ENCODE measurements at places on chromosomes 1 and 21.

DNA sequence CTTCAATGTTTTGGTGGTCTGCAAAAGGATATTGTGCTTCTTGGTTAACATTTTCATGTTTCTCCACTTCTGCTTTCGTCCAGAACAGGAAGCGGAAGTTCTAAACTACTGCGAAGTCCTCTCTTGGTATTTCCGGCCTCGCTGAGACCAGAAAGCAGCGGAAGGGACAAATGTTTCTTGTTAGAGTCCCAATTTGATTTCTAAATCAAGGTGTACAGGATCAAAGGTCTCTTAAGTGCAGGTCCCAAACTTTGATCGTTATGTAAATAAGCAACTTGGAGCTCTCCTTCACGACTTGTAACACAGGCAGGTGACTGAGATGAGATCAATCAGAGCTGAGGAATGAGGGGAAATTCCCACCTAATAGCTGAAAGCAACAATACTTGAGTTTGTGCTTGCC is 40.1 kb upstream of the HMCN1 start:
- DNase-seq: peak; percentile 24

DNA sequence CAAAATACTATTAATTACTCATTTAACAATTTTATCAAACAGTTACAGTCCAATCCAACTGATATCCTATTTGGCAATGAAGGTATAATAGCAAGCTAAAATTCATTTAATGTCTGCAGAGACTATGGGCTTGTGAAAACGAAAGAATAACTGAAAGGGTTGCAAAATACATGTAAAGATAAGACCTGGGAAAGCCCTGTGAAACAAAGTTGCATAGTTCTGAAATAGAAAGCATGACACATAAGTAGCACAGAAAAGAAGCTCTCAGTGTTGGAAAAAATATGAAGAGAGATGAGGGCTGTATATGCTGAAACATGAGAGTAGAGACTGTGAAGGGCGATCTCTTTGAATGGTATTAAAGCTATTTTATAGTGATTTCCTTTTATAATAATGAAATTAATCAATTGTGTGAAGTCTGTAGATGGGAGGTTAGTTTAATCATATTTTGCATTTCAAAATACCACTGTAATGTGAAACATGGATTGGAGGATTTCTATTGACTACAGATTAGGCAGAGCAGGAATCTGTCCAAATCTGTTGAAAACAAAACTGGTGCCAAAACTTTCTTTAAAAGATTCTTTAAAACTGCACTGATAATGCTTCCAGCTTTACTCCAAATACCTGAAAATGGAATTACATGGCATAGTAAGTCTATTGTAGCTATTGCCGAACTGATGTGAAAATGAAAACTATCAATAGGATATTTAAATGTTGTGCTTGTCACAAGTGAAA is 1518.9 kb upstream of the B3GALT2 start:
- DNase-seq: no peak

GRCh38 chr1:7341145-7341905 is 429.8 kb upstream of the VAMP3 start:
- DNase-seq: no peak

DNA sequence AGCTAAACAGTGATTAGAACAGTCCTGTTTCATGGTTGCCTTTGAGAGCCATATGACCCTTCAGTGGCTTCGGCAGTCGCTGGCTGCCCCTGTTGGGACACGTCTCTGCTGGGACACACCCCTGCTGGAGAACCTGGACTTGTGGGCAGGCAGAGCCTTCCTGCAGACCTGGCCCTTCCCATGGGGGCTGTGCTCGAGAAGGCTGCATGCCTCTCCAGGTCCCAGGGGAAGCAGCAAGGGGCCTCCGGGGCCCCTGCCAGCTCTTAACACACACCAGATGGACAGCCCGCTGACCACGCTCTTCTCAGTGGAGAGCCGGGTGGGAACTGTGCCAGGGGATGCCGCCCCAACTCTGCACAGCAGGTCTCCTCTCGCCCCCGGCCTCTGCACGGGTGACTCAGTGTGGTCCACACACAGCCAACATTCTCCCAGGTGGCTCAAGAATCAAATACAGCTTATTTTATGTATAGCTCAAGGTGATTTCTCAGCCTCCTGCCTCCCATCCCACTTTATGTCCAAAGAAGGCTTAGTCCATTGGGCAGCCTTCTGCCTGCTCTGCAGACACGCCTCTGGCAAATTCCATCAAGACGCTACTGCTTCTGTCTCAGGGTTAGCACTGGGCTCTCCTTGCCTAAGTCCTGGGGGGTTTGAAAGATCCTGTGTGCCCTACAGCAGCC is 450.8 kb downstream of the KIF26B start:
- DNase-seq: no peak

- DNase-seq: no peak
Measured at GRCh38 chr1:14310476-14310875, 288.0 kb upstream of the KAZN start.

GRCh38 chr1:58921751-58922150 is 137.9 kb upstream of the JUN start:
- no peak for DNase-seq

DNA sequence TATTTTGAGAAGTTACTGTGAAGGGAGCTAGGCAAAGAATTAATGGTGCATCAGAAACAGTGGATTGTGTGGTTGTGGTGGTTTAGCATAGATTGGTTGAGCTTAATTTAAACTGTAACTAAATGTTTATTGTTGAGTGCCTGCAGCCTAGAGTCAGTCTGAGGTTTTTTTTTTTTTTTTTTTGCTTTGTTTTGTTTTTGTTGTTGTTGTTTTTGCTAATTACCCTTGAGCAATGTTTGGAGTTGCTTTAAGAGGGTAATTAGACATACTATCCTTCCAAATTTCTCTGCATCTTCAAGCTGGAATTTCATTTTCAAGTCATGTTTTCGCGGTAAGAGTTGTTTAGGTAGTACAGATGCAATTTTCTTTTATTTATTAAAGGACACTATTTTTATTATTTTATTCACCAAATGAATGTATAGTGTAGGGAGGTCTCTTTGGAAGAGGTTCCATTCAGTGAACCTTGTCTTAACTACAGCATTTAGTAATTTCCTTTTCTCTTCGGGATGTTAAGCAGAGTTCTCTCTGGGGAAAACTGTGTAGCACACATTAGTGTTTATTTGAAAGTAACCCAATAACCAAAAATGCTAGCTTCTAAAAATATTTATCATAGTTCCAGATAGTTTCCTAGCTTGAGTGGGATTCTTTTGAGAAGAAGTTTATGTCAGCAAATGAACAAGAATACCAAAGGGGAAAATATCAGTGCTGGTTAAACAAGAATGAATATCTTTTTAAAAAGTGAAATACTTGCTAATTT is 82.3 kb downstream of the CLIC4 start:
- DNase-seq: no peak

GRCh38 chr1:174023440-174023839 is 1.3 kb upstream of the RC3H1 start:
- no peak for DNase-seq

DNA sequence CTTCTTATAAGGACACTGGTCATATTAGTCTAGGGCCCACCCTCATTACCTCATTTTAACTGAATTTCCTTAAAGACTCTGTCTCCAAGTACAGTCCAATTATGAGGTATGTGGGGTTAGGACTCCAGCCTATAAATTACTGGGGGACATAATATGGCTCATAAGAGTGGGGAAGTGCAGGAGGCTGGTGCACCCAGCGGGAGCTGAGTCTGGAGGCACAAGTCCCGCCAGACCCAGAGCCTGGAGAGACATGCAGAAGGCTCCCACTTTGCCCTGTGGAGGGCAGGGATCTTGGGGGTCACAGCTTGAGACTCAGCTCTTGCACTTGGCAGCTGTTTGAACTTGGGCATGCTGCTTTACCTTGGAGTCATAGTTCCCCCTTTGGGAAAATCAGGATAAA is 250.4 kb downstream of the RHOU start:
- no peak for DNase-seq

GRCh38 chr1:85580872-85581801 is 576 bp downstream of the CCN1 start:
- peak; percentile 70 for DNase-seq

DNA sequence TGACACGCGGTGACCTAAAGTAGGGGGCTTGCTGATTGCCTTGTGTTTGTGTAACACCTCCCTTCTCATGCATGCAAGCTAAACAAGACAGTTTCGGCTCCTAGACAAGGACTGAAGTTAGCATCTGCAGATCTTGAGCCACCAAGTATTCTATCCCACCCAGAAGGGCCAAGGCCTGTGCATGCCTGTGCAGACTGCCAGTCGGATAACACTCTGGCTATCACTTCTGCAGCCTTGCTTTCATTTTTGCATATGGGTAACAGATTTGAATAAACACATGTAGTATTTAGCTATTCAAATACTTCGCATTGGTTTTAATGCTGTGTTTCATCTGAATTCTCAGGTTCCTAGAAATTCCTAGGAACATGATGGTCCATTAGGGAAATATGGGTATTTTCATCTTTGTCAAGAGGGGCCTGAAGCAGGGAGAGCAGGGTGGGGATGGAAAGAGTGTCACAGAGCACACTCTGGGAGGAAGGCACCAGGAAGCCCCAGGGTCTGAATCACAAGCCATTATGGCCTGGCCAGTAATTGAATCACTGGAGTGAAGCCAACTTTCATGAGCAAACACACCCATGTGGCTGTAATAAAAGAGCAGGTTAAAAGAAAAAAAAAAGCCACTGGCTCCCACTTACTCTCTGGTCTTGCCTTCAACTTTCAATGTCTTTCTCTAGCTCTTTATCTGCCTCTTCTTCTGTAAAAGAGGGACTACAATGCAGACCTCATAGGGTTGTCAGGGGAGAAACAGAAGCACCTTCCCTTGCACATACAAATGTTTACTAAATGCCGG is 28.3 kb downstream of the GADD45A start:
- DNase-seq: no peak

DNA sequence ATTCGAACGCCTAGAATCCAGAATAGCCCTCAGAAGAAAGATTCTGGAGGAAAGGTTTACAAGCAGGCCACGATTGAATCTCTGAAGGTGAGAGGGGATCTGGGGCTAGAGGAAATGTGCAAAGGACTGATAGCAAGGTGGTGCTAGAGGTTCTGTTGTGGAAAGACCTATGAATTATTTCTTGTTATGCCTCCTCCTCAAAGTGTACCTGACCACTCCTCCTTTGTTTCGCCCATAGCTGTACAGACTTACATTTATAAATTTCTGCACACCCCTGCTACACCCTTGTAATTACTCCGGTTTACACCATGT is 986 bp downstream of the TCEANC2 start:
- DNase-seq: no peak

DNA sequence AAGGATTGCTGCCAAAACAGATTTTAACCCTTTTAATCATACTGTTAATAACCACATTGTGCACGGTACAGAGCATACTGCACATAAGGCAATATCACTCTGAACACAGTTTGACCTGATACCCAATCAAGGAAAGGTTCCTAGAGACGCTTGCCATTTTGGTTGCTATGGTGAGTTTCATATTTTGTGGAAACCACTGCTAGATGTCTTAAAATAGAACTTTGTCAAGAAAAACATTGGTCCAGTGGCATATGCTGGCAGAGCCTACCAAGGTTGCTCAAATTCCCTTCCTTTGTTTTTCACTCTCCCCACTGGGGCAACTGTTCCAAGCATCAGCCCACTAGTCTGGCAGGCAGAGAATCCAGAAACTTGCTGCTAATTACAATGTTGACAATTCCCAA is 114.8 kb upstream of the DPYD start:
- no peak for DNase-seq

Measured in stimulated activated CD4-positive, alpha-beta T cell treated with anti-CD3 and anti-CD28 coated beads, Interleukin-15, amount 100 ng/mL, for 24 hours (primary cell).